Dermis blood vessel endothelial cell (primary cell): ENCODE measurements at places on chromosomes 6 and 20. TPM values are rescaled to one million over a fixed set of nuclear protein-coding genes. Genes with fewer than 3 reads are reported as not detected.

DNA sequence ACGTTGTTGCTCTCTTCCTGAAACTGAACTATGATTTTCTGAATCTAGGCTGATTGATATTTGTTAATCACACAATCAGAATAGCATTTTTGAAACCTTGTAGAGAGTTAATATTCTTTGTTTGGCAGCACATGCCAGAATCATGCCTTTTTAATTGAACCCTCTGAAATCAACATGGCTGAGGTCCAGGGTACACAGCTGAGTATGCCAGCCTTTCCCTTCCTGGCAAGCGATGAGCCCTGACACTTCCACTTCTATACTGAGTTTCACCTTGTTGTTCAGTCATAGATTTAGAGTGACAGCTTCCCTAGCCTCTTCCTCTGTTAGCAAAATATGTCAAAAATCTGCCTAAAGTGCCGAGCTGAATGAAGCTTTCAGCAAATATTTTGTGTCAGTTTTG lies 6.8 kb downstream of the HDDC2 start:
- DNase-seq: peak; percentile 29

- no peak for DNase-seq
Measured at GRCh38 chr20:49759266-49759950, 45.7 kb upstream of the B4GALT5 start.

The KCNQ5 gene
- total RNA-seq: not detected in 2 replicates

The RIPOR3 gene
- total RNA-seq: 0.68 TPM in 1 of 2 replicates, not detected in the other
